Activated CD4-positive, alpha-beta T cell treated with anti-CD3 and anti-CD28 coated beads, Interleukin-2, Interleukin-4, amounts not matched to agents 100 ng/mL and 50 ng/mL, durations not matched to agents 16 hours and 8 hours (primary cell): ENCODE measurements at places on chromosomes 2 and 18.

DNA sequence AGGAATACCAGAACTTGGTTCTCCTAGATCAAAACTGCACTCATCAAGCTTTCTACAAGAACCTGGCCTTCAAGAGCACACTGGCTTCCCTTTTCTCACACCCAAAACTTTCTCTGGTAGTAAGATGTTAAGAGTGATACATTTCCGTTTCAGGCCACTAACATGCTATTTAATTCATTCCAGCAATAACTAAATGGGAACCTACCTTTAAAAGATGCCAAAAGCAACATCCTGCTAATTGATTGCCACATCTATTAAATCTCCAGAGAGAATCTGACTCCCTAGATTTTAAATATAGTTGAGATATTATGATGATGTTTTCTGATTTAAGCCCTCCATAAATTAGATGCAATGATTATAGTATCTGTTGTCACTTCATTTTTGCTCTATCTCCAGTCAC is 71.6 kb downstream of the KCTD18 start:
- no peak for DNase-seq

- no peak for DNase-seq
Observed at GRCh38 chr18:76958692-76959341, 136.5 kb downstream of the ZNF236 start.

DNA sequence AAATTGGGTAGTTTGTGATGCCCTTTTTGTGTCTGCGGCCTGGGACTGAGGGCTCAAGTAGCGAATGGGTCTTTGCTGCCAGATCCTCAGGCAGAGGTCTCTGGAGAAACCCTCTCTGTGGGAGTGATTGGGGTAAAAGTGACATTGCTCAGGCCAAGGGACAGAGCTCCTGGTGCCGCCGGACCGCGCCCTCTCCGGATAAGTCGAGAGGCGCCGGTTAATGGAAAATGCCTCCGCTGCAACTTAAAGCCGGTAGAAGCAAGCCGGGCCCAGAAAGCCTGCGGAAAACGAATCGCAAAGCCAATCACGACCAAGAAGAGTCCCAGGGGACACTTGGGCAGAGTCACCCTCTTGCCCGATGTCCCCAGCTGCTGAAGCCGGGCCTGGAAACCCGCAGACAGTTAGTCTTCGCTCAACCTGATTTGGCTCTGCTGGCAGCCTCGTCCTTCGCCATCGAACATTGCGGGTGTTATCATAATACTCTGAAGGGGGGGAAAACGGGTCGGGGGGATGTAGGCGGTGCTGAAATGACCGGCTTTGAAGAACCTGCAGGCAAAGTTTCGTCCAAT is 352 bp upstream of the HOXD12 start:
- no peak for DNase-seq

GRCh38 chr2:88735133-88735532 is 43.7 kb downstream of the RPIA start:
- no peak for DNase-seq

DNA sequence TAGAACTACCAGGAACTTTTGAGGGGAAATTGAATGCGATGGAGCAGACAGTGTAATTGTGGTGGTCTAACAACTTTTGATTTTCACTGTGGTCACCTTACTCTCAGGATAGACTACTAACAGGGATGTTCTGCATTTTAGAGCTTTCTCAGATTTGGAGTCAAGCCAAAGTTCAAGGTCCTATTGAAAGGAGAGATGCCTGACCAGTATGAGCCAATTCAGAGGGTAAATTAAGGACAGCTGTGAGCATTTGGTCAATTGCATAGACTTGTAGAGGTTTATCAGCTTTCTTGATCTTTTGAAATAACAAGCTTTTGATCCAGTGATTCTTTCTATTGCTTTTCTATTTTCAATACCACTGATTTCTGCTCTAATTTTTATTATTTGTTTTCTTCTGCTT is 1095.7 kb upstream of the CNTNAP5 start:
- no peak for DNase-seq

DNA sequence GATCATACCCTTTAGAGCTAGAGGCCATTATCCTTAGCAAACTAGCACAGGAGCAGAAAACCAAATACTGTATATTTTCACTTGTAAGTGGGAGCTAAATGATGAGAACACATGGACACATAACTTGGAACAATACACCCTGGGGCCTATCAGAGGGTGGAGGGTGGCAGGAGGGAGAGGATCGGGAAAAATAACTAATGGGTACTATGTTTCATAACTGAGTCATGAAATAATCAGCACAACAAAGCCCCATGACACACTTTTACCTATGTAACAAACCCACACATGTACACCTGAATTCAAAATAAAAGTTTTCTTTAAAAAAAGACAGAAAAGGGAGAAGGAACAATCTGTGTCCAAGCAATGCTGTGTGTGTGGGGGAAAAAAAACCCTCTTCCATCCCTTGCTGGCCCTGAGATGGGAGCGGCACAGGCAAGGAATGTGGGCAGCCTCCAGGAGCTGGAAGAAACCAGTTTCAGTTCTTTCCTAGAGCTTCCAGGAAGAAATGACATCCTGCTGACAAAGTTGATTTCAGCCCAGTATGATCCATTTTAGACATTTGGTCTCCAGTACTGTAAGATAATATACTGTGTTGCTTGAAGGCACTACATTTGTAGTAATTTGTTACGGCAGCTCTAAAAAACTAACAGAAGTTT is 458.7 kb upstream of the CNTNAP5 start:
- DNase-seq = no peak

- no peak for DNase-seq
Observed at GRCh38 chr2:107062599-107063220, 176.7 kb upstream of the ST6GAL2 start.

DNA sequence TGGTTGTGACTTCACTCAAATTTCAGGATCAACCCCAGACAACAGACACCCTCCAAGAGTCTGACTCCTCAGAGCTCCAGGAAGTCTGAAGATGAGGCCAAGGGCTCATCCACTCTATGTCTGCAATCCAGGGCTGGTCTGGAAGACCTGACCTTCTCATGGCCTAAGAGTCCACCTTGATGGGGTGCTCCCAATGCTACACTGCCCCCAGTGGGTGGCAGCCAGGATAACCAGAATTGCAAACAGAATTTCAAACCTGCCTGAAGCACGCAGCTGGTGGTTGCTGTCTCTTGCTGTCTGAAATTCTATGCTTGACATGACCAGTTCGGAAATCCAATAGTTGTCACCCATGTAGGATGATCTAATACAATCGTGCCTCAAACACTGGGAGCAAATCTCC is 96.0 kb downstream of the UXS1 start:
- DNase-seq = peak; percentile 22

- peak; percentile 60 for DNase-seq
Observed at GRCh38 chr2:68709421-68709911, 25.1 kb upstream of the ARHGAP25 start.

DNA sequence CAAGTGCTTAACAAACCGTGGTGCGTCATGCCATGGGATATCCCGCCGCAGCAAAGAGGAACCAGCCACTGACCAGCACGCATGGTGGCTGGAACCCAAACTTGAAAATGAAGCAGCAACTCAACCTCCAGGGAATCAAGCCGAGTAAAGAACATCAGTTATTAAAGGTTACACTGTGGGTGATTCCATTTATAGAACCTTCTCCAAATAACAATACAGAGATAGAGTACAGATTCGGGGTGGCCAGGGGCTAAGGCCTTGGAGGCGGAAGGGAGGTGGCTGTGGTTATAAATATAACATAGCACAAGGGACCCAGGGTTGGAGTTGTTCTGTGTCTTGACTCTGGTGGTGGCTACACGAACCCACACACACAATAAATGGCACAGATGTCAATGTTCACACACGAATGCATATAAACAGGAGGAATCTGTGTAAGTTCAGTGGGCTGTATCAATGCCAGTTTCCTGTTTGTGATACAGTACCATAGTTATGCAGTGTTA is 123.1 kb downstream of the EIPR1 start:
- DNase-seq = no peak

- no peak for DNase-seq
Observed at GRCh38 chr2:195608768-195609454, 48.1 kb upstream of the SLC39A10 start.

DNA sequence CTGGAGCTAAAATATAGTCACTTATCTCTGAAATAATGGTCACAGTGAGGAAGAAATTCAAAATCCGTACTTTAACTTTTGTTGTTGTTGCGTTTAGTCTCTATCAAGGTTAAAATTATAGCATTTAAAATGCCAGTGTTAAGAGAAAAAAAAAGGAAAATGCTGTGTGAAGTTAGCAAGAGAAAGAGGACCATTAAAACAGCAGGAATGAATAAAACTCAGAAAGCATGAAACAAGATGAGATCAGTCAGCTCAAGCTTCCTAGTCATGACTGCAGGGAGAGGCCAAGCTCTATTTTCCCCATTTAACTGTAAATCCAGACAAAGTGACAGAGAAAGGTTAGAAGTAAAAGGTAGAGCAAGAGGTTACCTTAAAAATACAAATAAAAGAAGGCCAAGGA is 281.7 kb upstream of the ATP5MC3 start:
- no peak for DNase-seq

GRCh38 chr2:227872676-227873075 is 1.2 kb downstream of the DAW1 start:
- no peak for DNase-seq

DNA sequence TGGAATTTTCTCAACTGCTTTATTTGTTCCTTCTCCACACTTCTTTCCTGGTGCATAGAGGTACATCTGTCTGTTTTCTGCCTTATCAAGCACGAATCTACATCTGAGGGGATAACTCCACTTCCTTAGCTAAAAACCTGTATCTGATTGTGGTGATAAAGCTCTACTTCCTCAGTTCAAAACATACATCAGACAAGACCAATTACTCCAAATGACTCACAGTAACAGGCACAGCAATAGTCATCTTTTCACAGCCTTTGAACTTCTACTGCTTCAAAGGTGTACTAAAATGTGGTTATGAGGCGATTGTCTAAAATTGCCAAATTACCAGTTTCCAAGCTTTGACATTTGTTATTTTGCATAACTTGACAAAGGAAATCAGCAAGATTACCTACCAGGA is 803.6 kb upstream of the ZEB2 start:
- peak; percentile 50 for DNase-seq

- DNase-seq = no peak
Observed at GRCh38 chr2:50691513-50691912, 340.4 kb downstream of the NRXN1 start.

DNA sequence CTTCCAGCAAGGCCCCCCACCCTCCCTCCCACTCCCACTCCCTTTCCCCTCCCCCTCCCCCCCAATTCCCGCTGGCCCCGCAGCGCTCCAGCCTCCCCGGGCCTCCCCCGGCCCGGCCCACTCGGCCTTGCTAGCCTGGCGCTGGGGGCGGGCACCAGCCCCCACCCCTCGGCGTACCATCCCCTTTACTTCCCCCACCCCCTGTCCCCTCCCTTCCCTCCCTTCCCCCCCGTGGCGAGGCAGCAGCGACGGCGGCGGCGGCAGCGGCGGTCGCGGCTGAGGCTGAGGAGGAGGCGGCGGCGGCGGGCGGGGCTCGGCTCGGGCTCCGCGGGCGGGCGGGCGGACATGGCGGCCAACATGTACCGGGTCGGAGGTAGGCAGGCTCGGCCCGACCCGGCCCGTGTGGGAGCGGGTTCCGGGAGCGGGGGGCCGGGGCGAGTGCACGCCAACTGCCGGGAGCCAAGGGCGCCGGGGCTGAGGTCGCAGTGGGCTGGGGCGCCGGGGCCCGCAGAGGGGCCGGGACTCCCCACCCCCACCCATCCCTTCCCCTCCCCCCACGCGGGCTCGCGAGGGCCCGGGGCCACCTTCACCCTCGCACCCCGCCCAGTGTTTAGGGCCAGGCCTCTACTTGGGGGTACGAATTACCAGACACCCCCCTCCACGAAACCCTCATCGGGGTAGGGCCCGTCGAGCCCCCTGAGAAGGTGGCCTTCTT is at the start of gene MTA3:
MTA3 (plus strand) TSS at position 232 of the 715 bp plus-strand sequence; CDS start at position 346, 114 bp downstream.
- peak; percentile 41 for DNase-seq

- DNase-seq = no peak
Observed at GRCh38 chr18:48166336-48166875, 235.9 kb upstream of the SMAD2 start.

- no peak for DNase-seq
Observed at GRCh38 chr18:63302636-63303405, 16.7 kb downstream of the BCL2 start.

GRCh38 chr2:231127936-231128335 is 3.1 kb upstream of the HTR2B start:
- no peak for DNase-seq

GRCh38 chr2:144660518-144661316 is 140.8 kb upstream of the ZEB2 start:
- no peak for DNase-seq

- DNase-seq = no peak
Observed at GRCh38 chr2:58860586-58860985, 619.5 kb upstream of the FANCL start.

DNA sequence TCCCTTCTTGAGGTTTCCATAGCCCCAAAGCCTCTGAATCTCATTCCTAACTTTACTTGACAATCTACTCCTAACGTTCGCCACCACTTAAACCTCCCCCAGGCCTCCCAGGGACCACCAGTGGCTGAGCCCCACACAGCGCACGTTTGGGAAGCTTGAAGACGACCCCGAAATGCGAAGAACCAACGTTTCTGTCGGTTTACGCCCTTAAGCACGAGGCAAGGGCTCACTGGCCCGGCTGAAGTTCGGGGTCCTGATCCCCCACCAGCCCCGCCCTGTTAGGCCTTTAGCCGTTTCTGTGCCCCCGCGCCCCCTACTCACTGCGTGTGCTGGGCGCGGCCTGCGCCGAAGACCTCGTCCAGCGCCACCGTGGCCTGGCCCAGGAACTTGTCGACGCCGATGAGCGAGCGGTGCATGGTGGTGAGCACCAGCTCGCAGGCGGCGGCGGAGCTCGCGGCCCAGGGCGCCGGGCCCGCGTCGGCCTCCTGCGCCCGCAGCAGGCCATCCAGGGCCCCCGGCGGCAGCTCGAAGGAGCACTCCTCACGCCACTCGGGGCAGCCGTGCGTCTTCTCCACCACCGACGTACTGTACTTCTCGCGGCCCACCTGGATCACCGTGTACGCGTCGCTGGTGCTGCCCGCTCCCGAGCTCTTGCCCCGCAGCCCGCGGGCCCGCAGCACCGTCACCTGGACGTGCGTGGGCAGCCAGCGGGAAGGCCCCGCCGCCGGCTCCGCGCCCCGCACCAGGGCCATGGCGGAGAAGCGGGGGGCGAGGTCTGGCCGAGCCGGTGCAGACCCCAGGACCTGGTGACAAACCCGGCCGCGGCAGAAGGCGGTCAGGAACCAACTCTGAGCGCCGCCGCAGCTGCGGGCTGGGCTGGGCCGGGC is 479 bp downstream of the RAB11FIP5 start:
- no peak for DNase-seq

DNA sequence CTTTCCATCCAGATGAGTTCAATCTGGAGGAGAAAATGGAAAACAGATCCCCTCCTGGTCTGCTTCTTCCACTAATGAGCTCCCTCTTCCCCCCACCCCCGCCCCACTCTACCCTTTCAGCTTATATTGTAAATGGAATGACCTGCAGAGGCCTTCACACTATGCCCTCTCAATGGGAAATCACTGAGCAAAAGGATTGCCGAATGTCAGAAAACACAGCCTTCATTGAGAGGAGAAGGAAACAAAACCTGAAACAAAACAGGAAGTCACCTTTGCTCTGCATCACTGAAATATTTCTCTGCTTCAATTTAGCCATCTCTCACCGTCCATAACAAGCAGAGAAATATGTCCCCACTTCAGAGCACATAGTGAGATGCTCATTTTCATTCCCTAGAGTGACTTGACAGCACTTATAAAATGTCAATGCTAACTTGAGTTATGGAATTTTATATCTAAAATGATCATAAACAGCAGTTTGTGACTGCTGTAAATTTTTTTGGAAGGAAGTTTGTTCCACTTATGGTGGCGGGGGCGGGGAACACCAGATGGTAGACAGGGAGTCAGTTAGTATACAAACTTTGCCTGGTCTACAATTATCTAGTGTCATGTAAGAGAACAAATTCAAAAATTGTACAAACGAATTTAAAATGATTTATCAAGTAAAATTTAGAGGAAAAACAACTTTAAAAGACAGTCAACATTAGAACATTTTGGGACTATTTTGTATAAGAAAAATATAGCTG is 1.8 kb upstream of the FRZB start:
- DNase-seq = no peak
